Caki2 (cell line): ENCODE measurements at places on chromosomes 2 and 18.

DNA sequence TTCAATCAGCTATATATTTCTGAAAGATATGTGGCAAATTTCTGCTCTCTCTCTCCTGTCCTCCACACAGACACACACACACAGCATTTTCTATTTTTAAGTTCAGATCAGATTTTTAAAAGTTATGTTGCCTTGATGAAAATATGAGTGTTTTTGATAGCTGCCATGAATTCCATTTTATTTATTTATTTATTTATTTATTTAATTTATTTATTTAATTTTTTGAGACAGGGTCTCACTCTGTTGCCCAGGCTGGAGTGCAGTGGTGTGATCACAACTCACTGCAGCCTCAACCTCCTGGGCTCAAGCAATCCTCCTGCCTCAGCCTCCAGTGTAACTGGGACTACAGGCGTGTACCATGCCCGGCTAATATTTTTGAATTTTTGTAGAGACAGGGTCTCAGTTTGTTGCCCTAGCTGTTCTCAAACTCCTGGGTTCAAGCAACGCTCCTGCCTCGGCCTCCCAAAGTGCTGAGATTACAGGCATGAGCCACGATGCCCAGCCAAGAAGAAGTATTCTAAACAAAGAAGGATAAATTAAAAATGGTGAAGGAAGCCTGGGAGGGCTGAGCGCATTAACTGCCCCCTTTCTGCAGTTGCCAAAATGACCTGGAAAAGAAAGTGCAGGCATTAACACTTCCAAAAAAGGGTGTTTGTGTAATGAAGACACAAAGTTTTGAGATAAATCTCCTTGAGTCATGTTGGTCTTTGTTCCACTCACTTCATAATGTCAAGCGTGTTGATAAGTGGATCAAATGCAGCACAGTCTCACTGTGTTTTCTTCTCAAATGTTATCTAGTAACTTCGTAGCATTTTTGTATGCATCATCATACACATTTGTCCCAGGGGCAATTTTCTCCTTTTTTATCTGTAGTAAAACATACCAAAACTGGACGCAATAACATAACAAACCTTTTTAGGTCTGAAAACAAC is 11.1 kb upstream of the IMPA2 start:
- no peak for DNase-seq

- no peak for DNase-seq
These were observed 191.9 kb upstream of the TCF4 start for GRCh38 chr18:55779691-55780585.

GRCh38 chr18:1304392-1304992 is 399.8 kb downstream of the ADCYAP1 start:
- no peak for DNase-seq

DNA sequence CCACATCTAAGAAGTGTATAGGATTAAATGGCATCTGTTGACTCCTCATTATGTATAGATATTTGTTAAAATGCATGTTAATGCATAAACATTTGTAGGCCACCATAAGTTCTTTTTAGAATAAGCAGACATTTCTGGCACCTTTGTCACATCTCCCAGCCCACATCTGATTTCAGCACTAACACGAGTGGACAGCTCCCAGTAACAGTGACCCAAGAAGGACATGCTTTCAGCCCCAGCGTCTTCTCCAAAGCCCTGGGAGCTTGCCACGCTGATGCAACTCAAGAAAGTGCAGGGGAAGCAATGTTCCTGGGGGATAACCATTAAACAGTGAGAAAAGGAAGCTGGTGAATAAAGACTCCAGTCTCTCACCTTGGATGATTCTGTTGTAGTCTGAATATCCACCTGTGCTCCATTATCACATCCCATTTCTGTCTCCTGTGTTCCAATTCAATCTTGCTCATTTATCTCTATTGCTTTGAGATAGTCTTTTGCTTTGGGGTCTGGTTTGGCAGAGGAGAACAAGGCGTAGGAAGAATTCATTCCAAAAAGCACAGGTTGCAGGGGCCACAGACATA is 182.6 kb upstream of the THSD7B start:
- DNase-seq: peak; percentile 14

DNA sequence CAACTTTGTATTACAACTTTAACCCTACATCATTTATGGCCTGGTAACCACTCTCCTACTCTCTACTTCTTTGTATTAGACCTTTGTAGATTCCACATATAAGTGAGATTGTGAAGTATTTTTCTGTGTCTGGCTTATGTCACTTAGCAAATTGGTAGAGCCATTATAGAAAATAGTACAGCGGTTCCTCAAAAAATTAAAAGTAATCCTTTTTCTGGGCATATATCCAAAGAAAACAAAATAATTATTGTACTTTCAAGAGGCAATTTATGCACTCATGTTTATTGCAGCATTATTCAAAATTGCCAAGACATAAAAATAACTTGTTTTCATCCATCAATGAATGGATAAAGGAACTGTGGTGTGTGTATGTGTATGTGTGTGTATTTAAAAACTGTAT is 537.5 kb upstream of the FSIP2 start:
- DNase-seq: no peak
